ENCODE measurements at places on chromosomes 11 and 22. TPM values are rescaled to one million over a fixed set of nuclear protein-coding genes. Genes with fewer than 3 reads are reported as not detected.

CNIH2 gene
- 5.2 TPM for polyA plus RNA-seq

DNA sequence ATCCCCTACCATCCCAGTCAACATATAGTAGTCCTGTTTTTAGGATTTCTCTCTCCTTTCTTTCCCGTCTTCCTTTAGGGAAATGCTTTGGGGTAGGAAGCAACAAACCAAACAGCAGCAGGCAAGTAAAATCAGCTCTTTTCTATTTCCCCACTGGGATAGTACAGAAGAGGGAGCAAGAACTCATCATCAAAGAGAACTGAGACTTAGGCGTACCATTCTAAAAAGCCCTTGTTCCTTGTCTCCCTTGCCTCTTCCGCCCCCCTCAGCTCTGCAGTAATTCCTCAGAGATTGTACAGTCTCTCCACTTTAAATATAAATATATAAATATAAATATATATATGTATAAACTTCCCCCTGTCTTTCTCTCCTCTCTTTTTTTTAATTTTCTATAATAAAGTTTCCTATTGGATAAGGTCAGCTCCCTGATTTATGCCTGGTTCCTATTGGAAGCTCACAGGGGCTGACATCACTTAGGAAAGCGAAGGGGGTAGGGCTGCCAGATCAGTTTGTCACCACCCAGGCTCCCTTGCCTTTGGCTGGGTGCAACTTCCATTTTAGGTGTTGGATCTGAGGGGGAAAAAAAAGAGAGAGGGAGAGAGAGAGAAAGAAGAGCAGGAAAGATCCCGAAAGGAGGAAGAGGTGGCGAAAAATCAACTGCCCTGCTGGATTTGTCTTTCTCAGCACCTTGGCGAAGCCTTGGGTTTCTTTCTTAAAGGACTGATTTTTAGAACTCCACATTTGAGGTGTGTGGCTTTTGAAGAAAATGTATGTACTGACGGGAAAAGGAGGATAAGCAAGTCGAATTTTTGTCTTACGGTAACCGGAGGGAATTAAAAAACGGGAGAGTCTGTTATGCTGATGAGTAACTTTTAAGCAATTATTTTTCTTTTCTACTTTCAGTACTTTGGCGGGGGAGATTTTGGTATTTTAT, at the start of gene CTNND1:
TSS of gene CTNND1 (plus strand) at position 502 of the 934 bp plus-strand sequence. CDS start 29,677 bp downstream, outside the sequence.
- DNase-seq, result peak; percentile 97

CCDC73 gene
- 0.07 TPM for polyA plus RNA-seq

CCDC34 gene
- 19.2 TPM for polyA plus RNA-seq

DNA sequence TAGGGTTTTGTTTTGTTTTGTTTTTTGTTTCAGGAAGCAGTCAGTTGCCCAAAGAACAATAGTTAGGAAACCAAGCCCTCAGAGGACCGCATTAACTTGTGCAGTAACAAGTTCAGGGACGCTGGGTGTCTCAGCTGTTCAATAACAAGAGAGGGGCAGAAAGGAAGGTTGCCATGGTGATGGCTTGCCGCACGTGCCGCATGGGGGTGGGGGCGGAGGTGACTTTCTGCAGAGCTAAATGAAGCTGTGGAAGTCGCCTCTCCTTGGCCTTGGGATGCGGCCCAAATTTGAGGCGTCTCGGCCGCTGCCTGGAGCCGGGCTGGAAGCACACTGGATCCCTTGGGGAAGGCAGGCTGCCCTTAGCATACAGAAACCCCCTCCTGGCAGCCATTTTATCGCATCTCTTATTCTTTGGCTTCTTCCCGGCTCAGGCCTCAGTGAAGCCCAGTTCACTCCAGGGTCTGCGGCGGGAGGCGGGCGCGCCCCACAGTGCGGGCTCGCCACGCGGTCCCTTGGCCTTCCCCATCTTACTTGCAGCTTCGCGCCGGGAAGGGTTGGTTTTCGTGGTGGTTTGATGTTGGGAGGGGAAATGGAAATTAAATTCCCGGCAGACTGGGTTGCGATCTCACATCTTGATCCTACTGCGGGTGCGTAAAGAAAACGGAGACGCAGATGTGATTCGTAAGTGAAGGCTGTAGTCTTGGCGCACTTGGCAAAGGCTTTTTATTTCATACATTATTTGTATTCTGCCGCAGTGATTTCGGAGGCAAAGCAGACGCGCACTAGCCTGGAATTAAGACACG, 94.3 kb downstream of the SLC17A6 start:
- DNase-seq, result peak; percentile 86

DNA sequence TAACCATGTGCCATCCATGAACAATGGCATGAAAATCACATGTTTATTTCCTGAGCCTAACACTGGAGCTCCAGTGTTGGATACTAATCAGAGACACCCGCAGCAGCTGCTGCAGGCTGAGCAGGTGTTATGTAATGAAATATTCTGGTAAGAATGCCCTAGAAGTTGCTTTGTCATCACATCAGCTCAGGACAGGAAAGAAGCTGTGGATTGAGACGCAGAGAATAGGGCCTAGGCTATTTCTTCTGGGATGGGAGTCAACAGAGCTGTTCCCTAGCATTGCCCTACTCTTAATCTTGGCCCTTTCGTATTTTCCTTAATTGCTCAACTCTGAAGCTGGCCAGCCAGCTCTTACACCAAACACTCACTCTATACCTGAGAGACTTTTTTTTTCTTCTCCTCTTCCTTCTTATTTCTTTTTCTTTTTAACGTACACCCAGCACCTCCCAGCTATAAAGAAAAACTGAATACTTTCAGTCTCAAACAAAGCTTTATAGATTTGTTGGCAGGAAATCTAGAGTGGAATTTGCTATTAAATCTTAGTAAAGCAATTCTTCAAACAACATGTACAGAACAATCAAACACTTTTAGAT, 31.9 kb downstream of the RASSF10 start:
- no peak for DNase-seq

SLC22A25 gene
- polyA plus RNA-seq, result not detected

PGA5 gene
- polyA plus RNA-seq, result 1.1 TPM

DNA sequence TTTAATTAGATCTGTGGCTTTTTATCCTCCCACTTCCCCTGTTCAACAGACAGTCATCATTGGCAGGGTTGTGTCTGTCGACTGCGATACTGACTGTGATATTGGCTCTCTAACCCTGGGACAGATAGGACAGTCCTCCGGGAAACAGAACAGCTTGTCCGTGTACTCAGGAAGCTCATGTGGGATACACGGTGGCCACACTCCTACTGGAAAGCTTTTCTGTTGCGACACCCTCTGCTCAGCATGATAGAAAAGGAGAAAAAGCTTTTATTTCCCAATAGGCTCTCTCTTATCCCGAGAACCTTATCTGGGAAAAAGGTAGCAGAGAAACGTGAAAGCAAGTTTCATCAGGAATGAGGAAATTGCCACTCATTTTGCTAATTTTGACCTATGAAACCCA, 60.4 kb upstream of the HSPA8 start:
- no peak for DNase-seq

RAB38 gene
- not detected for polyA plus RNA-seq

DDIAS gene
- polyA plus RNA-seq, result 4.3 TPM

DNA sequence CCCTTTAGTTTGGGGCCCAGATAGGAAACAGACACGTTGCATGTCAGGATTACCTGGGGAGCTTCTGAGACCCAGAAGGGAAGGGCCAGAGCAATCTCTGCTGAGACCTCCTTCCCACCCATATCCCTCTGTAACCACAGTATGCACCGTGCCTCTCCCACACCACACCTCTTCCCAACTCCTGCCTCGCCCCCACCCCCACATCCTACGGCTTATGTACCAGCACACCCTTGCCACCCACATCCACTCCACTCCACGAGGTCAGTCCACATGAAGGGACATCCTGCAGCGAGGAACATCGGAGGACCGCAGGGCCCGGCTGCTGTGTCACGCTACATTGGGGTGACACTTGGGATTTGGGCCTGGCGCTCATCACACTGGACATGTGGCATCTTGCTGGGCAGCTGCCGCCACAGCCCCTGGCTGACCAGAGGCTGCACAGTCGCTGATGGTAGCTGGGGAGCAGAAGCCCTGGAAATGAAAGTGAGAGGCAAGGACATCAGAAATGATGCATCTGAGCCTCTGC, 118.3 kb upstream of the LMO1 start:
- DNase-seq, result no peak

DNA sequence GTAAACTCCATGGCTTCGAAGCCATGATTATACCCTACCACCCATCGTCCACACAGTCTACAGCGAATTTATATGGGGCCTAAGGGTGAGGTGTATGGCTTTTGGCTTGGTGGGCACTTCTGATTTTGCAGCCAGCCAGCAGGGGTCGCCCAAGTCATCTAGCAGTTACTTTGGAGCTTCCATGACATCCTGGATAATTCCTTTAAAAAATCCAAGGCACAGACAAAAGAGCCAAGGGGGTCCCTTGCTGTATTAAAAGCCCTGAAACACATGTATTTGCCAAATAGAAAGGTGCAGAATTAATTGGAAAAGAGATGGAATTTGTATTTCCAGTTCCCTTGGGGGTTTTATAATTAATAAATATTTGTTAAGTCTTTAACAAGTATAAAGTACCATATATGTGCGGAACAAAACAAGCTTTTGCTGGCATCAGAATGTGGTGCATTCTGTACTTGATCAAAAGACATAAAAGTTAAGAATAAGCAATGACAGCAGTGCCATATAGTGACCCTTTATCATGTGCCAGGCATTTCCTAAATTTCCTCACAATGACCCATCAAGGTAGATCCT, 132.8 kb upstream of the PITPNB start:
- peak; percentile 70 for DNase-seq

MN1 gene
- polyA plus RNA-seq, result 10.6 TPM

OR2AG2 gene
- not detected for polyA plus RNA-seq

GRCh38 chr11:125147280-125147679, 17.3 kb upstream of the PKNOX2 start:
- no peak for DNase-seq

DNA sequence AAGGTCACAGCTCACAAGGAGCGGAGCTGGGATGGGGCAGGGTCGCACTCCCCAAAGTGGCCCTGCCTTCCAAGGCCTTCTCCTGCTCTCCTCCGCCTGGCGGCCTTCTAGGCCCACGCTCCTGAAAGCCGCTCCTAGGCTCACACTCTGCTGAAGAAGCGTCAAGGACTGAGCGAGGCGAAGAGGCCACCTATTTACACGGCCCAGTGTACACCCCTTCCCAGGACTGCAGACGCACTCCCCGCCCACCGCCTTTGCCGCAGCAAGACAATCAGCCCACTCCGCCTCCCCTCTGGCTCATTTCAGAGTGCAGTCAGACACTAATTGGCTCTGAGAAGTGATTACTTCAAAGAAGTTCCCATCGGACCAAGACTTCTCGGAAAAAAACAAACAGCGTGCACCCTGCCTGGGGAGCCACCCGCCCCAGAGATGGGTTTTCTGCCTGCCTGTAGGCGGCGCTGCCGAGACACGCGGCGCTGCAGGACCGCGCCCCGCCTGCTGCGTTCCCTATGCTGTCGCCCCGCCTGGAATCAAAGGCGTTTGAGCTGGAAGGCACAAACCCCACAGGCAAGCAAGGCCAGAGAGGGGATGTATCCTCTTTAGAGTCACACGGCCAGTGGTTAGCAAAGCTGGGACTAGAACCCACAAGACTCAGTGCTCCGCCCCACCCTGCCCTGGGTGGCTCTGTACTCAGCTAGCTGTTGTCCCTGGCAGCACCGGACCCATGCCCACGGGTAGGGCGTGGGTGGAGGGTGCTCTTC, 414.8 kb downstream of the BUD13 start:
- DNase-seq, result no peak

DNA sequence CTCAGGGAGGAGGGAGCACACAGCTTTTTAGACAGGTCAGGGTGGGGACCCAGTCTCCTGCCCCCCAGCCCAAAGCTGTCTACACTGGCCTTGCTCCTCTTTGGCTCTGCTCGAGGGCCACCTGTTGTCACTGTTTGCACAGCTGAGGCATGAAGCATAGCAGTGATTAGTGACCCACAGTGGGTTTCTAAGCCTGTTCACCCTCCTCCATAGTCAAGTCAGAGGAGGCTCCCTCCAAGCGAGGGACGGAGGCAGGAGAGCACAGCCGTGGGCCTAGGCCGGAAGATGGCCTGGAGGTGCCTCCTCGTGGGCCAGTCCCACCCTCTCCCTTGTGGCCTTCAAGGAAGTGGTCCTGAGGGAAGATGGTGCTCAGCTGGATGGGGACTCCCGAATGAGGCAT, 241.1 kb downstream of the GRIK4 start:
- no peak for DNase-seq

- DNase-seq, result no peak
These were observed 29.9 kb upstream of the MALAT1 start for GRCh38 chr11:65468874-65469333.

CRYBB2 gene
- polyA plus RNA-seq, result 0.30 TPM

- no peak for DNase-seq
These were observed 2.9 kb downstream of the OOSP1 start for GRCh38 chr11:59941091-59941490.

RASSF10 gene
- 0.36 TPM for polyA plus RNA-seq

- no peak for DNase-seq
These were observed 40.8 kb upstream of the SMIM38 start for GRCh38 chr11:69114811-69115523.

GRCh38 chr22:25888399-25889054, 146.5 kb downstream of the MYO18B start:
- DNase-seq, result no peak

DNA sequence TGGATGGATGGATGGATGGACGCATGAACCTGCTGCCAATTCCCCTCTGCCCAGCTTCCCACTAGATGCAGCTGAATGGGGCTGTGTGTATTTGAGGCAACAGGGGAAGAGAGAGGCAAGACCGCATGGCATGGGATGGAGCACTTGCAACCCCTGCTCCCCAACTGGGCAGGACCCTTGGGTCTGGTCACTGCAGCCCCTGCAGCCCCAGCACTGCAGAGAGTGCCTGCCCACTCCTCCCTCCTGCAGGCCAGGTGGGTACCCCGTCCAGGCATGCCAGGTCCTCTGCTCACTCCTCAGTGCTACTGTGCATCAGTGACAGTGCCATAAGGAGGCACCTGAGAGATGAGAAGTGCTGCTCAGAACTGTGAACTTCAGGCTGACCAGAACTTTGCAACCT, 40.3 kb downstream of the OSBPL5 start:
- DNase-seq, result no peak

GRCh38 chr11:41201156-41201555, 258.3 kb downstream of the LRRC4C start:
- peak; percentile 10 for DNase-seq

- peak; percentile 74 for DNase-seq
These were observed at the start of gene TMEM123 for GRCh38 chr11:102452461-102453301. TSS of gene TMEM123 (minus strand) at chr11:102452765. CDS start at chr11:102452623, 142 bp downstream.

GRCh38 chr11:118152552-118153471, at the start of gene SCN4B:
TSS of gene SCN4B (minus strand) at chr11:118152823. CDS start at chr11:118152673, 150 bp downstream.
- peak; percentile 74 for DNase-seq

IFTAP gene
- 48.2 TPM for polyA plus RNA-seq

E2F8 gene
- 28.4 TPM for polyA plus RNA-seq

GRCh38 chr11:93652679-93653078, 8.8 kb upstream of the CEP295 start:
- DNase-seq, result no peak

SIK3 gene
- polyA plus RNA-seq, result 42.2 TPM

DNA sequence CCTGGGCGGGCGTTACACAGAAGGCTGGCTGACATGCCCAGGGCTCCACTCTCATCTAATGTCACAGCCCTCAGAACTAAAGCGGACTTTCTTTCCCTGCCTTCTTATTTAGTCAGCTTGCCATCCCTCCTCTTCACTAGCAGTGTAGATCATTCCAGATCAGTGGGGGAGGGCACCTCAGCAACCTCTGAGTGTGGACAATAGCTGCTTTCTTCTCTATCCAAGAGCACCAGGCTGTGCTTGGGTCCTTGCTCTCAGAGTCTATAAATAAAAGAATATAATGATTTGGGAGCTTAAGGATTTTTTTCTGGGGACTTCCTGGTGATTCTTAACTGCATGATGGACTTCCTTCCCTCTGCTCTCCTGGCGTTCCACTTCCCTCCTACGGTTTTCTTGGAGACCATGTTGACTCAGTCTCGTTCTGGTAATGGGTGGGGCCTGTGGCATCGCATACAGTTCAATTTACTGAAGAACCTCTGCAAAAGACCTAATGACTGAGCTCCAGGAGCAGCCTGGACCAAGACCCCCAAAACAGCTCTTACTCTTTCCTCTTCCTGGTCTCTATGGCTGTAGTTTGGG, 2.9 kb upstream of the HMBS start:
- DNase-seq, result no peak

Measured in muscle of arm (tissue), 14 donors.